ENCODE measurements at places on chromosomes 12 and 14.

DNA sequence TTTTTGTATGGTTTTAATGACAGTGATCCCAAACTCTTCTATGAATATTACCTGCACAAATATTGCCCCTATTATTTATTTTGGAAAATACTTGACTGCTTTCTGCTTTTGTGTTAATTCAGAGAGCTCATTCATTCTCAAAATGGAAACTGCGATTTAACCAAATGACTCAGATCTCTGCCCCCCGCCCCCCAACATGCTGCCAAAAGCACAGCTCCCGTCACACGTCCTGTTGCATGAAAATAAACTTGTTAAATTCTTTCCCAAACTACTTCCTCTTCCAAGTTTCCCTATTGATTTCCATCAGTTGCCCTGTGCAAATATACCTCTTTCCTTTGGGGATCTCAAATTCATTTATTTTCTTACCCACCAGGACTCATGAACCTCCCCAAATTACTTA is 18.0 kb upstream of the NRDE2 start:
- no peak for DNase-seq

DNA sequence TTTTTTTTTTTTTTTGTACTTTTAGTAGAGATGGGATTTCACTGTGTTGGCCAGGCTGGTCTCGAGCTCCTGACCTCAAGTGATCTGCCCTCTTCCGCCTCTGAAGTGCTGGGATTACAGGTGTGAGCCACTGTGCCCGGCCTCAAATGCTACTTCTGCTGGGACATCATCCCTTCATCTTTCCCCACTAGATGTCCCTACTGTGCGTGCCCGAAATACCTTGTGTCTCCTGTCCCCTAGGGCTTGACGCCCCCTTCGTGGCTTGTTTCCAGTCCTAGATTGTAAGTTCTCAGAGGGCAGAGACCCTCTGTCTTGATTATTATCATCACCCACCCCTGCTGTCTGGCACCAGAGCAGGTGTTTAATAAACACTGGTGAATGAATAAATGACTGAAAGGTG is 14.9 kb downstream of the CCDC63 start:
- no peak for DNase-seq

DNA sequence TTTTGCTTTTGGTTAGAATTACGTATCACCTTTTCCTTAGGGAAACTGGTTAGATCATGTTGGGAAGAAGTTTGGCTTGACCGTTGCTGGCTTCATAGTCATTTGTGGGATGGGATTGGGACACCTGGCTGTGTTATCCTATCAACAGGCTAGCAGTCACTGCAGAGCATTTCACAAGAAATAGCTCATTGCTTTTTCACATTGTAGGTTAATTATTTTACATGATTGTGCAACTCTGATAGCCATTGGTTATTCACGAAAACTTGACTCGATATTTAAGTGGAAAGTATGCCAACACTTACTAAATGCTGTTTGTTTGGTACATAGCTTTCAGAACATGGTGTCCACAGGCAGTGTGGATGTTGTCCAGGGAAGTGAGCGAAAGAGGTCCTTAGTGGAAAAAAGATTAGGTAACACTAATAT is 89.4 kb downstream of the NKX2-1 start:
- DNase-seq, result no peak

DNA sequence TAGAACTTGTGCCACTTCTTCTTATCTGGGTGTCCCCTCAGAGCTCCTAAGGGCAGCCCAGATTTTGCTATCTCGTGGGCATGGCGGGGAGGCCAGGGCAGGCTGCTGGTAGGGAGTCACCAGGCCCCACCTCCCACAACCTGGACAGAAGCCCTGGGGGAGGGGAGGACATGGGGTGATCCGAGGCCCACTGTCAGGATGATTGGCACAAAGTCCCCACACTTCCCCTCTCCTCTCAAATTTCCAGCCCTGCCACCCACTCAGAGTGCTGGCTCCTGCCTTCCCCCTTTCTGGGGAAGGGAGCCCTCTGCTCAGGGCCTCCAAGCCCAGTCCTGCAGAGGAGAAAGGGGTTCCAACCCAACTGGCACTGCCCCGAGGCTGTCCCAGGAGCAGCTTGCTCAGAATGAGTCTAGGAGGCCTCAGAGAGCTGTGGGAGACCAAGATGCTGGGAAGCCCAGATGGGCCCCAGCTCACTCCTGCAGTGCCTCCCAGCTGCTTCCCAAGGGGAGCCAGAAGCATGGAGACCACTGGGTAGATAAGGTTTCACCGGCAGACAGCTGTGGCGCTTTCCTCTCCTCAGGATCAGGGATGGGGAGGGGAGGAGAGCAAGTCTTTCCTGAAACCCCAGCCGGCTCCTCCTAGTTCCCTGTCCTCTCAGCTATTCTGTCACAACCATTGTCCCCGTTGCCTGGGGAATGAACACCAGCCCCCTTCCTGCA is 82.8 kb downstream of the B4GALNT3 start:
- no peak for DNase-seq

- DNase-seq, result no peak
Observed at GRCh38 chr12:12797794-12798152, 12.3 kb downstream of the APOLD1 start.

GRCh38 chr14:39991041-39991440 is 558.8 kb upstream of the FBXO33 start:
- DNase-seq, result no peak

GRCh38 chr12:131408484-131408883 is 302.4 kb upstream of the SFSWAP start:
- DNase-seq, result no peak
